ENCODE measurements at places on chromosomes 4 and X.

GRCh38 chr4:161256172-161256571, 907.6 kb downstream of the FSTL5 start:
- no peak for DNase-seq
- no peaks in the 10 kb centered on the region for H3K27me3 ChIP-seq
- H3K36me3 ChIP-seq = no peaks in the 10 kb centered on the region
- no peaks in the 10 kb centered on the region for H3K4me1 ChIP-seq
- no peak overlapping the region for H3K27ac ChIP-seq

GRCh38 chr4:1557221-1557597, 126.9 kb downstream of the FAM53A start:
- no peaks in the 10 kb centered on the region for H3K27me3 ChIP-seq
- H3K27ac ChIP-seq = no peak overlapping the region
- no peaks in the 10 kb centered on the region for H3K4me1 ChIP-seq
- H3K4me3 ChIP-seq = no peak overlapping the region

- DNase-seq = no peak
- H3K36me3 ChIP-seq = no peaks in the 10 kb centered on the region
- no peaks in the 10 kb centered on the region for H3K27me3 ChIP-seq
- no peaks in the 10 kb centered on the region for H3K4me1 ChIP-seq
- H3K27ac ChIP-seq = no peak overlapping the region
Observed at GRCh38 chr4:62640296-62640695, 1440.2 kb downstream of the ADGRL3 start.

- H3K4me1 ChIP-seq = peaks cover 18% of the 10 kb centered on the region
- H3K27ac ChIP-seq = no peak overlapping the region
- no peaks in the 10 kb centered on the region for H3K36me3 ChIP-seq
- DNase-seq = peak; percentile 85
Observed at GRCh38 chr4:985123-985830, 1.6 kb upstream of the IDUA start.

- H3K4me3 ChIP-seq = no peak overlapping the region
- H3K4me1 ChIP-seq = no peaks in the 10 kb centered on the region
- no peaks in the 10 kb centered on the region for H3K36me3 ChIP-seq
- H3K27me3 ChIP-seq = no peaks in the 10 kb centered on the region
Observed at GRCh38 chr4:80305466-80305865, 30.1 kb upstream of the CFAP299 start.

DNA sequence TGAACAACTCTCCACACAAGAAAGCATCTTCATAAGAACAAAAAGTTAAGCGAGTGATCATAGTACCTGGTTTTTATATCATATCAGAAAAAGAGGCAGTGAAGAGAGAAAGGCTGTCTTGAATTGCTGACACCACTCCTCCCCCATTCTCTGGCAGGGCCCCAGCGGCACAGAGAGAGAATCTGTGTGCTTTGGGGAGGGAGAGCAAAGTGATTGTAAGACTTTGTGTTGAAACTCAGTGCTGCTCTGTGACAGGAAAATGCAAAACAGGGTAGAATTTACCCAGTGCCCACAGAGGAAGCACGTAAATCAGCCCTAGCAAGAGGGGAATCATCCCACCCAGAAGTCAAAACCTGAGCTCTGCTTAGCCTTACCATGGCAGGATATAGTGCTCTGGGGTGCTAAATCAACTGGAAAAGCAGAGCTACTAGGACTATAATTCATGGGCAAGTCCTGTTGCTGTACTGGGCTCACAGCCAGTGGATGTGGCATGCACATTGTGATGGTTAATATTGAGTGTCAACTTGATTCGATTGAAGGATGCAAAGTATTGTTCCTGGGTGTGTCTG, 174.6 kb downstream of the PRR32 start:
- H3K27ac ChIP-seq = no peak overlapping the region
- no peaks in the 10 kb centered on the region for H3K27me3 ChIP-seq
- no peaks in the 10 kb centered on the region for H3K4me1 ChIP-seq

- no peak overlapping the region for H3K27ac ChIP-seq
- no peak overlapping the region for H3K4me3 ChIP-seq
- DNase-seq = no peak
- no peaks in the 10 kb centered on the region for H3K4me1 ChIP-seq
Observed at GRCh38 chrX:150984169-150984824, 1.2 kb downstream of the HMGB3 start.

DNA sequence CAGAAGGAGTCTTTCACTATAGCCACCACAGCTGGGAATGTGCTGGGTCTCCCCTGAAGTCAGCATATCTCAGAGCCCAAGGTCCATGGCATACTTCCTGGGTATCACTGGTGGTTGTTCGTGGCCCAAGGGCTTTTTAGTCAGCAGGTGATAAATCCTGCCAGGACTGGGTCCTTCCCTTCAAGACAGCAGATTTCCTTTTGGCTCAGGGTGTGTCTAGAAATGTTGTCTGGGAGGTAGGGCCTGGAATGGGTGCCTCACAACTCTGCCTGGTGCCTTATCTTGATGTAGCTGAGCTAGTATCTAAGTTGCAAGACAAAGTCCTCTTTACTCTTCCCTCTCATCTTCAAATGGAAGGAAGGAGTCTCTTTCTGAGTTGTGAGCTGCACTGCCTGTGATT, 102.4 kb upstream of the TMLHE start:
- H3K27ac ChIP-seq = no peak overlapping the region
- no peaks in the 10 kb centered on the region for H3K4me1 ChIP-seq
- no peaks in the 10 kb centered on the region for H3K27me3 ChIP-seq
- no peak for DNase-seq

GRCh38 chrX:17519358-17519757, 144.4 kb downstream of the NHS start:
- no peak for DNase-seq
- no peak overlapping the region for H3K4me3 ChIP-seq
- no peaks in the 10 kb centered on the region for H3K4me1 ChIP-seq
- no peaks in the 10 kb centered on the region for H3K36me3 ChIP-seq
- no peaks in the 10 kb centered on the region for H3K27me3 ChIP-seq
- no peak overlapping the region for H3K27ac ChIP-seq

DNA sequence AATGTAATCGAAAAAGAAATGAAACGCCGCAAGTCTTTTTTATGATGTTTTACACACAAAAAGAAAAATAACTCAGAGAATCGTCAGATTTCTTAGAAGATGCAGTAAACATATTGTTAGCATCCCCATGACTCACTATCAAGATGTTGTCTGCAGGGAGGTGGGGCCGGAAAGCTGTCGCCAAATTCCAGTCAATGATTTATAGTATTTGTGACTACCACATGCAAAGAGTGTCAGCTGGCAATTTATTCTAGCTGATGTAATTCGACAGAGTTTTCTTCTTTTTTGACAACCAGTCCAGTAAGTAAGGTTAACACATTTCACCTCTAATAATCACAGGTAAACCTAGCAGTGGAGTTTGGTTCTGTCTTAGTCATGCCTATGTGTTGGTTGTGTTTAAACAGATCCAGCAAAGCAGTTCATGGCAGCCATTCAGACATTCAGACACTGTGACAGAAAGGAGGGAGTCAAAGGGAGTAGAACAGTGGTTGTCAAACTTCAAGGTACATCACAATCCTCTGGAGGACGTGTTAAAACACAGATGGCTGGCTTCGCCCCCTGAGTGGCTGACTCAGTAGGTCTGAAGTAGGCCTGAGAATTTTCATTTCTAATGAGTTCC, 19.8 kb upstream of the PPP1R2C start:
- no peak overlapping the region for H3K4me3 ChIP-seq
- H3K36me3 ChIP-seq = no peaks in the 10 kb centered on the region
- no peaks in the 10 kb centered on the region for H3K27me3 ChIP-seq
- no peaks in the 10 kb centered on the region for H3K4me1 ChIP-seq

GRCh38 chrX:129930941-129931410, 25.0 kb downstream of the UTP14A start:
- DNase-seq = no peak
- H3K27ac ChIP-seq = peak overlapping the region; percentile 60
- peak overlapping the region; percentile 50 for H3K4me3 ChIP-seq
- no peaks in the 10 kb centered on the region for H3K4me1 ChIP-seq
- H3K36me3 ChIP-seq = peaks cover 10% of the 10 kb centered on the region

GRCh38 chr4:3498901-3499510, 33.2 kb downstream of the LRPAP1 start:
- no peaks in the 10 kb centered on the region for H3K27me3 ChIP-seq
- H3K36me3 ChIP-seq = no peaks in the 10 kb centered on the region
- no peak overlapping the region for H3K4me3 ChIP-seq
- no peaks in the 10 kb centered on the region for H3K4me1 ChIP-seq

DNA sequence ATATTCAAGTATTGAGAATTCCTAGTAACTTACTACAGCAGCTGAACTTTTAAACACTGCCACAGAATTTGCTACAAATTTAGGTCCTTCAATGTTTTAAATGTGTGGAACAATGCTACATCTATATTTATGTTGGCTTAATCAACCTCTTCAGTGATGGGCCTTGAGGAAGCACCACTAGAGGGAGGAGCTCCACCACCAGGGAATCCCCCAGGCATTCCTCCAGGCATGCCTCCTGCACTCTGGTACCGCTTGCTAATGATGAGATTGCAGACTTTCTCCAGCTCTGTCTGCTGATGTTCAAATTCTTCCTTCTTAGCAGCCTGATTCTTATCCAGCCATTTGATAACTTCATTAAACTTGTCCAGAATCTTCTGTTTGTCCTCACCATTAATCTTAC, 190.8 kb downstream of the HTR2C start:
- no peak overlapping the region for H3K27ac ChIP-seq
- no peak for DNase-seq
- H3K27me3 ChIP-seq = no peaks in the 10 kb centered on the region
- no peaks in the 10 kb centered on the region for H3K36me3 ChIP-seq
- H3K4me3 ChIP-seq = no peak overlapping the region

DNA sequence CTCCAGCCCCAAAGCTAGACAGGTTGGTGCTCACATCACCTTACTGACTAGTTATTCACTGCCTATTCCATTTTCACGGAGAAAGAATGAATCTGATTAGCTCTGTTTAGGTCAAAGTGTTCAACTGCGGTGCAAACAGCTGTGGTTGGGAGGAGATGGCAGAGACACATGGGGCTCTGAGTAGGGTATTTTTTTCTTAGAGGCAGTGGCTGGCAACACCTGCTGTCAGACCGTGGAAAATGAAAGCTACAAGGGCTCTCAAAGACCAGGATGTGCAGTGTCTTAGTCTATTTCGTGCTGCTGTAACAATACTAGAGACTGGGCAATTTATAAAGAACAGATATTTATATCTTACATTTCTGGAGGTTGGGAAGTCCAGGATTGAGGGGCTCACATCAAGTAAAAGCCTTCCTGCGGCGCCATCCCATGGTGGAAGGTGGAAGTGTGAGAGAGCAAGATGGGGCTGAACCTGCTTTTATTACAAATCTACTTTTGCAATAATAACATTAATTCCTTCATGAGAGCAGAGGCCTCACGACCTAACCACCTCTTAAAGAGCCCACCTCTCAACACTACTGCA, 10.6 kb downstream of the NYX start:
- no peaks in the 10 kb centered on the region for H3K4me1 ChIP-seq
- H3K36me3 ChIP-seq = no peaks in the 10 kb centered on the region
- no peaks in the 10 kb centered on the region for H3K27me3 ChIP-seq
- H3K4me3 ChIP-seq = no peak overlapping the region
- no peak overlapping the region for H3K27ac ChIP-seq
- DNase-seq = no peak

DNA sequence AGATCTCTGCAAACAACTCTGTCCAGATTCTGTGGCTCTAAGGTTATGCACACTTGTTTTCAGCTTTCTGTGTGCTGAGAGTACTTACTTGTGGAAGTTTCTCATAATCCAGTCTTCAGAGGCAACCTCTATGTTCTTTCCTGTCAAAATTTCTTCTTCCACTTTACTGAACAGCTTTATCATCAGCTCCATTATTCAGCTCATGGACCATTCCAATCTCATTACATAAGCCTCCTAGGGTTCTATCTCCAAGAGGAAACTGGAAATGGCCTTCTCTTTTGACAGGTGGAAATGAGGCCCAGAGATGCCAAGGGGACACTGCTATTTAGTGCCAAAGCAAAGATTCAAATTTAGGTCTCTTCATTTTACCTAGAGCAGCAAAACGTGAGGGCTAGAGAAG, 61.3 kb downstream of the CHRDL1 start:
- H3K27ac ChIP-seq = no peak overlapping the region
- H3K27me3 ChIP-seq = peaks cover 3% of the 10 kb centered on the region
- no peak for DNase-seq
- no peaks in the 10 kb centered on the region for H3K36me3 ChIP-seq
- H3K4me1 ChIP-seq = no peaks in the 10 kb centered on the region

DNA sequence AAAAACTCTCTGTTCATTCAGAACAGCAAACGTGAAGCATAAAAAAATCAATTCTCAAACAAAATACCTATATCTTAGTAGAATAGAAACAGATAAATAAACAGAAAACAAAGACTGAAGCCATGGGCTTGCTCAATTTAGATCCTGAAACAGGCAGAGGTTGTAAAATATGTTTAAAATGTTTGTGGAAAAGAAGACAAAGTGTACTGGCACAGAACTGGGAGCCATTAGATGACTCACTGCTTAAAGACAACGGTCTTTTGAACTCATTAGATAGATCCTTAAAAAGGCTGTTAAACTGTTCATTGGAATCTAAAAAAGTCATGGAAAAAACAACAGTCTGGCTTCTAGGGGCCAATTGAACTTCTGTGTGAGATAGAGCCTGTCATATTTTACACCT, 247.0 kb upstream of the NDST4 start:
- no peak overlapping the region for H3K27ac ChIP-seq
- no peaks in the 10 kb centered on the region for H3K4me1 ChIP-seq
- H3K27me3 ChIP-seq = no peaks in the 10 kb centered on the region
- no peak overlapping the region for H3K4me3 ChIP-seq
- DNase-seq = no peak
- H3K36me3 ChIP-seq = no peaks in the 10 kb centered on the region

DNA sequence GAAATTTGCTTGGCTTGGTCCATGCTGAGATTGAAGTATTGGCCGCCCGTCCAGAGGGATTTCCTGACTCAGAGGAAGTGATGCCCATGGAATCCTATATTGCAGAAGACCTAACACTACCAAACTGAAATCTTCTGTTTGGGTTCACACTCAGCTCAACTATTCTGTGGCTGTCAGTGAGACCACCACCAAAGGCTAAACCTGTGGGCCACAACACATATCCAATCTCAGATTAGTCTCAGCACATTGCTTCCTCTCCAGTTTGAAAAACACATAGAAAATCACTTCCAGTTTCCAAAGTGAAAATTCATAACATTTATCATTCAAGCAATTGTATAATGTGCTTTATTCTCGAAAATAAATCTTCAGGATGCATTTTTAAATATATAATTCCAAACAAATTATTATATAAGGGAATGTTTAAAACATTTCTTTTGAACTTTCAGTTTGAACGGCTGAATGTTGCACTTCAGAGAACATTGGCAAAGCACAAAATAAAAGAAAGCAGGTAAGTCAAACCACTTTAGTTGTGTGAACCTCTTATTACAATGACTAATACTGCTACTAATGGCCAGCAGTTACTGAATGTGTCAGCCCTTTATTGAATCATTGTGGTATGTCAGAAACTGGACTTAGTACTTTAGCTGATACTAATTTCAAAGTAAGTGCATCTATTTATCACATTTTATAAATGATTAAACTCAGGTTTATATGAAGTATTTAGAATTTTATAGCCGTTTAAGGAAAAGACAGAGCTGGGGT, 37.0 kb downstream of the GUCY1A1 start:
- DNase-seq = no peak
- peaks cover 6% of the 10 kb centered on the region for H3K4me1 ChIP-seq
- no peak overlapping the region for H3K4me3 ChIP-seq
